ENCODE measurements at places on chromosomes 7 and 10.

DNA sequence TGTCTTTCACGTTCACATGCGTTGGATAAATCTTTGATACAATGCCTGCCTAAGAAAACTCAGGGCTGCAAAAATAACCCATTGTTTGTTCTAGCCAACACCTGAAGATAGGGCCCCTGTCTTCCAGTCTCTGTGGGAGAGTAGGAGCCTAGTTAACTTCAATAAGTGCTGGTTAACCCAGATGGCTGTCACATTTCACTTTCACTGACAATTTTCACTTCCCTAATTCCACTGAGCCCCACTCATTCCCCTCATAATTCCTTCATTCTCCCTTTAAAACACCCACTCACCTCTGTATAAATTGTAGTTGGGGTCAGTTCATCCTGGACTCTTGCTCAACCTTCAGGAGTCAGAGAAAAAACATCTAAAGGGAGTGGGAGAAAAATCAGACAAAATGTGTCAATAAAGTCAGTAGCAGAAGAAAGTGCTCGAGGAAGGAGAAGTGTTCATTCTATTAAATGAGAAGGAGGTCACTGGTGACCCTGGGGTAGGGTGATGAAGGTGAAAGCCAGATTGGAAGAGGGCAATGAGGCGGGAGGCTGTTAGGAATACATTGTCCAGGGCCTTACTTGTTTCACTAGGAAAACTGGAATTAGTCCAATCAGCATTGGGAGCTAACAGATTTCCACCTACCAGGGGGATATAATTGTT lies 51.2 kb upstream of the ABI1 start:
- DNase-seq, result no peak

DNA sequence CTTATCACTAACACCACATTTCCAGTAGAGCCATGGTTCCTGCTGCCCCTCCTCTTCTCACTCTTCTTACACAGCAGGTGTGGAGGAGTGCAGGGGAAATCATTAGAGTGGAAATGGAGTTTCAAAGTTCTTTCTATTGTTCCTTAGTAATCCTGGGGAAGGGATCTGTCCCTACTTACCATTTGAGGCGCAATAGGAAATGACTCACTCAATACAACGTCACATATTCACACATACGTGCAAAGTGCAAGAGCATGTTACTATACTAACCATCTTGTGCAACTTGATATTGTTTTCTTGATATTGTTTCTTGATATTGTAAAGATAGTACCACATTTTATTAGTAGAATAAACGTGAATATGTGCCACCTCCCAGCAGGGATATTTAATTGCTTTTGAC lies 1010.2 kb downstream of the DNAJB9 start:
- DNase-seq, result no peak

DNA sequence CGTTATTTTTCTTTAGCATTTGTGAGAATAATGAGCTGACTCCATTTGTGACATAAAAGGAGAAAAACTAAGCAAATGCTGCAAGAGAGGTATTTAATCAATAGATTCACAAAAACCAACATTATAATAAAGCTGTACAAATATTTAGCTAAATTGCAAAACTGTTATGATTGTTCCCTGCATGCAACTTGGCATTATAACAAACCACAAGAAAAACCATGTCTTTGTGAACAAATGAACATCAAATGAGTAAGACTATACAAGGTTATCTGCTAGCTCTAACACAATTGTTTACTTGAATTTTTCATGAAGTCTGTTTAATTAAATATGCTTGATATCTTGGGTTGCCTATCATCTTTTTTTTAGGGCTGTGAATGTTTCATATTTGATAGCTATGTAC lies 50.8 kb upstream of the PPP1R9A start:
- no peak for DNase-seq

DNA sequence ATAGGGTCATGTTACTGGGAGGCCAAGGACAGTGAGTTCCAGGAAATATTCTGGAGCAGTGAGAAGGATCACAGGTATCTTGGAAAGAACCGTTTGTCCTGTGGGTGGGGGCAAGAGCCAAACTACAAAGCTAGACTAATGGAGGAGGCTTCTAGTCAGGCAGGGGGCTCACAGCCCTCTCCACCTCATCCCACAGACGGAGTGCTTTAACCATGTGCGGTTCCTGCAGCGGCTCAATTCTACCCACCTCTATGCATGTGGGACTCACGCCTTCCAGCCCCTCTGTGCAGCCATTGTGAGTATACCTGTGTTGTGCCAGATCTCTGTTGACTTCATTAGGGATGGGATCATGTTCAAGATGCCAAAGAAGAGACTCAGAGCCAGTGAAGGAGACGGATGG lies 8.1 kb downstream of the SEMA4G start:
- DNase-seq, result no peak

DNA sequence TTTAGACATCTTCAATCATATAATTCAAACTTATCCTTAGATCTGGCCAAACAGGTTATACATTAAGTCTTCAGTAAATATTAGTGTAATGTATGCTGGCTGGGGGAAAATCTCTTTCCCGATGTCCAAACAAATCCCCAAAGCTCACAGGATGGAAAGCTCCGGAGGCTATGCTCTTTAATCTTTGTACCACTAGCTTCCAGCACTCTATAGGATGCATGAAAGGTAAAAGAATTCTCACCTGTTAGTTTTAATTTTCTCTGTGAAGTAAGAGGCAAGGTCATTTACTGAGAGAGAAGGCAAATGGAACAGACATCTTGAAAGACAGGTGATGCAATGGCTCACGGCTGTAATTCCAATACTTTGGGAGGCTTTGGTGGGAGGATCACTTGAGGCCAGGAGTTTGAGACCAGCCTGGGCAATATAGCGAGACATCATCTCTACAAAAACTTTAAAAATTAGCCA lies 99.8 kb upstream of the KIF5B start:
- no peak for DNase-seq

DNA sequence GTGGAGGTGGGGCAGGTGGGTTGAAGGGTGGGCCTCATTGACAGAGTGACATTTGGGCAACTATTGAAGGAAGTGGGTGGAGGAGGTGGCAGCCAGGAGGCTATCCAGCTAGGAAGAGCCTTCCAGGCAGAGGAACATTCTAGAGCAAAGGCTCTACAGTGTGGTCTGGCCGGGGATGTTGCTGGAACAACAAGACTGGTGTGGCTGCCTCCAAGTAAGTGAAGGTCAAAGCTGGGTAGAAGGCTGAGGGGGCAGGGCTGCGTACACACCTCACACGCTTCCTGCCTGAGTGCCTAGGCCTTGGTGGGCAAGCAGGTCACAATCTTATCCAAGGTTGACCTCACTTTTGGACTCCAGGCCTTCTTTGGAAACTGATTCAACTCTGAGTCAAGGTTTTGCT lies 6.6 kb downstream of the CPA1 start:
- no peak for DNase-seq

DNA sequence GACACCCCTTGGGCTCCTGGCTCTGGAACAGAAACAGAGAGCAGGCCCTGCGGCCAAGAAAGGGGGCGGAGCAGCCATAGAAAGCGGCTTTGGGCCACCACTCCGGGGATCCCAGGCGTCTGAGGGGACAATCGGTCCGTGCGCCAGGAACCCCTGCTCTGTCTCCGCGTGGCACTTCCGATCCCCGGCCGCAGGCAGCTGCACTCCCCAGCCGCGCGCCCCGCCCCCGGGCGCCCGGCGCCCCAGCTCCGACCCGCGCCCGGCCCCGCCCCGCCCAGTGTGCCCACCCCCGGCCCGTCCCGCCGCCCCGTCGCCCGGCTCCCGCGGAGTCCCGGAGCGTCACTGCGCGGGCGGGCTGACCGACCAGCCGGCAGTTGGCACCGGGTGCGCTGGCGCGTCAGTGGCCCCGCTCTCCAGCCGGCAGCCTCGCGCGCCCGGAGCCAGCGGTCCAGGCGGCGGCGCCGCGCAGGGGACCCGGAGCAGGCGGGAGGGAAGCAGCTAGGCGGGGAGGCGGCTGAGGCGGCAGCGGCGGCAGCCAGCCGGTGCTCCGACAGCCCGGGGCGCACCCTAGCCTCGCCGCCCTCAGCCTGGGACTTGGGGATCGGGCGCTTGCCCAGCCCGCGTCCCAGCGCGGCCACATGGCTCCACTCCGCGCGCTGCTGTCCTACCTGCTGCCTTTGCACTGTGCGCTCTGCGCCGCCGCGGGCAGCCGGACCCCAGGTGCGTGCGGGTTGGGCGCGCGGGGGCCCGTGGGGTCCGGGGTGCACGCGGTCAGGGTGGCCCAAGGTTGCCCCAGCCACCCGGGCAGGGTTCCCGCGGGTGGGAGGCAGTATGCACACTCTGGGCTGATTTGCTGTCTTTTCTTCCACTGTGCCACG lies at the start of gene ADAMTS14:
Gene ADAMTS14, plus strand, starts transcription at position 342 of the 878 bp plus-strand sequence. Its CDS starts 297 bp downstream, at position 639.
- no peak for DNase-seq

Data from activated CD4-positive, CD25-positive, alpha-beta regulatory T cell treated with anti-CD3 and anti-CD28 coated beads, Interleukin-2, amount 50 U/mL, for 72 hours (primary cell).